ENCODE measurements at places on chromosomes 12 and 14.
A peak's percentile ranks its signal among the peaks of the same experiment; 100 is the strongest.

DNA sequence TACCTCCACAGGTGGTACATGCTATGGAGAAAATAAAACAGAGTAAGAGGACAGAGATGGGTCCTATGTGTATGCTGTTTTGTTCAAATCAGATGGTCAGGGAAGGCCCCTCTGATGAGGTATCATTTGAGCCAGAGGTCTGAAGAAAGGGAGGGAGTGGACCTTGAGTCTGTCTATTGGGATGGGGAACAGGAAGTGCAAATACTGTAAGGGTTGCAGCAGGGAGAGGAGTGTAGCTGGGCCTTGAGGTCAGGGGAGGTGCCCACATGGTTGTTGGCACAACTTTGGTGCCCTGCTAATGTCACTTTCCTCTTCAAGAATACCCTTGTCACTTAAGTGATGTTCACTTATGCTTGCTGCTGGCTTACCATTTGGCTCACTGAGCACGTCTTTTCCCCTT lies 83.3 kb downstream of the PRKCH start:
- no peak for DNase-seq

DNA sequence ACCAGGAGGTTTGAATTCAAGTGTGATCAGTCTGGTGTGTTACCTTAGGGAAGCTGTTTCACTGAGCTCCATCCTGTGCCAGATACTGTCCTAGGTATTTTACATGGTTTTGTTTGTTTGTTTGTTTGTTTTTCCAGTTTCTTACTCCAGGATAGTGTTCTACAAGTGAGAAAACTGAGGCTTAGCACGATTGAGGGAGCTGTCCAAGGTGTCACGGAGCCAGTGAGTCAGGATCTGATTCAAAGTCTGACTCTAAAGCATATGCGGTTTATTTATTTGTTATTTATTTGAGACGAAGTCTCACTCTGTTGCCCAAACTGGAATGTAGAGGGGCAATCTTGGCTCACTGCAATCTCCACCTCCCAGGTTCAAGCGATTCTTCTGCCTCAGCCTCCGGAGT lies 79.7 kb upstream of the GNG2 start:
- DNase-seq, result peak; percentile 18

DNA sequence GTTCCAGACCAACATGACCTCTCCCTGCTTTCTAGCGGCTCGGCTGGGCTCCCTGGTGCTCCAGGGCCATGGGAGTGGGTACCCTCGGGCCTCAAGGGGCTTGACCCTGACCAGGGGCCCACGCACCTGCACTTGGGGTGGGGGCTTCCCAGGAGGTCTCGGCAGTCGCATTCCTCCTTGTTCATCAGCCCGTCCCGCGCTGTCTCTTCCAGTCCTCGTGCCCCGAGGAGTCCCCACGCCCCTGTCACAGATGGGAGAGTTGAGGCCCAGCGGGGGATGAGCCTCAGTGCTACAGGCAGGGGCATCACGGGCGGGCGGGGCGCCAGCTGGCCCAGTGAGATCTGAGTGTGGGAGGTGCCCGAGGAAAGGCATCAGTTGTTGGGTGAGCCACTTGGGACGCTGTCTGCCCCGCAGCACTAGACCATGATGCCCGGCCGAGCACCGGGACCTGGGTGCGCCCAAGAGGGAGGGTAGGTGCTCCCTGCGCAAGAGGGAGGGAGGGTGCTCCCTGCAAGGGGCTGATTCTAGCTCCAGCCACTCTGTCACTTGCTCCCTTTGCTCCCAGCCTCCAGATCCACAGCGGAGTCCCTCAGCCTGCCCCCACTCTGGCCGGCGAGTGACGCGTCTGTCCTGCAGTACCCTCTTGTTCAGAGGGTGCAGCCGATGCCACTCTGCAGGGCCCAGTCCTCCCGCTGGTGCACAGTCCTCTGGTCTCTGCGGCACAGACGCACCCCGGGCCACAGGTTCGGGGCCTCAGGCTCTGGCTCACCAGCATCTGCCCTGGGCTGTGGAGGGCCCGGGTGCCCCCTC lies 23.8 kb downstream of the MMP17 start:
- DNase-seq, result no peak

GRCh38 chr12:6996040-6996441 lies 22.2 kb downstream of the LPCAT3 start:
- no peak for DNase-seq

DNA sequence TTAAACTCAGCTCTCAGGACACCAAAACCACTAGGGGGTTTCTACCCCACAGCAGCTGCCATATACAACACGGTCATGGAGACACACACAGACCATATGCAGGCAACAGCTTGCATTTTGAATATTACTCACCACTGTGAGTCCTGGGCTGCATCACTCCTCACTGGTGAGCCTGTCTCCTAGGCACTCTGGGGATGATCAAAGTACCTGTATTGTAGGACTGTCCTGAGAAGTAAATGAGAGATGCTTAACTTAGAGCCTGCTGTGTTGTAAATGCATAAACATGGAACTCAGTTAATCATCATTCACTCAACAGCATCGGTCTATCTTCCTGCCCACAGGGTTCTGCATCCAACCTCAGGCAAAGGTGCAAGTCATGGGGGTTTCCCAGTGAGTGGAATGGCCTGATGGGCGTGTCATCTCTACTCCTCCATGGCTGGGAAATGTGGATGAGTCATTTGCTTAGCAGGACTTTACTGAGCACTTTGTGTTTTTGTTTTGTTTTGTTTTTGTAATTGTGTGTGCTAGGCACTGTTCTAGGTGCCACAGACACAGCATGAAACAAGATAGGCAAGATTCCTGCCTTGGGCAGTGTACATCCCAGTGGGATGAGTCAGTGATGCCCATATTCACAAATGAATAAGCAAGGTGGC lies 1141.2 kb upstream of the TMEM132C start:
- DNase-seq, result no peak

- DNase-seq, result no peak
Observed at GRCh38 chr12:130195776-130196175, 33.5 kb downstream of the FZD10 start.

- DNase-seq, result no peak
Observed at GRCh38 chr12:52651726-52652261, at the start of gene KRT2. Gene KRT2, minus strand, starts transcription at chr12:52652211. Its CDS starts 69 bp downstream, at chr12:52652142.

GRCh38 chr12:52493172-52493571 lies at the start of gene KRT6A:
Gene KRT6A, minus strand, starts transcription at chr12:52493257. Its CDS starts 69 bp downstream, at chr12:52493188.
- no peak for DNase-seq

GRCh38 chr12:67096533-67097318 lies 172.4 kb upstream of the CAND1 start:
- no peak for DNase-seq

GRCh38 chr14:59961518-59962062 lies 41.6 kb downstream of the LRRC9 start:
- DNase-seq, result no peak

GRCh38 chr12:2581293-2582045 lies 213.3 kb upstream of the FKBP4 start:
- no peak for DNase-seq

DNA sequence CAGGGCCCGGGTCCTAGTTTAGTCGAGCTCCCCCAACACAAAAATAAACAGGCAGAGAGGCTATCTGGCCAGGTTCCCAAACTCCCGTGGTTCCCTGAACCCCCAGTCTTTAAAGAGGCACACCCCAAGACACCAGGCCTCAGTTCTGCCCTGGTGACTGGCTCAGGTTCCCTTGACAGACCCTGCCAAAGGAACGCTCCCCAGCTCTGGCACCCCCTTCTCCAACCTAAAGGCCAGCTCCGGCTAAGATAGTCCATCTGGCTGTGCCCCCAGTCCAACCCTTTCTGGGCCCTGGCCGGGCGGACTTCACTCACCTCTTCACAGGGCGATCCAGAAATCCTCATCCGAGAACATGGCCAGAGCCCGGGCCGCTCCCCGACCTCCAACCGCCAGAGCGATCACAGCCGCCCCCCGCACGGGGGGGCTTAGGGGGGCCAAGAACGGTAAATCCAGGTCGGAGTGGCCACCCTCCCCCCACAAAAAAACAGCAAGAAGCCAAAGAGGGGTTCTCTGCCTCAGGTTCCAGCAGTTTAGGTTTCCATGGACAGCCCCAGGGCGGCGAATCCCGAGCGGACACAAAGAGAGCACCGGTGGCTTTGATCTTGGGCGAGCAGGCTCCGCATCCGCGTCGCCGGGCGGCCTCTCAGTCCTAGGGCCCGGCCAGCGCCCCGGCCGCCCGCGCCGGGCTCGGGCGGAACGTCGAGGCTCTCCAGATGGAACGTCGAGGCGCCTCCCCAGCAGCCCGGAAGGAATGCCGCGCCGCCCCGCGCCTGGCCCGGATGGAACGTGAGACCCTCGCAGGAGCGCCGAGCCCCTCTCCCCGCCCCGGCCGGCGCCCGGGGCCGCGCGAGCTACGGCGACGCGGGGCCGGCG lies 1.1 kb downstream of the KMT2D start:
- no peak for DNase-seq

GRCh38 chr14:69424149-69424923 lies 25.8 kb downstream of the SLC39A9 start:
- no peak for DNase-seq

- DNase-seq, result peak; percentile 47
Observed at GRCh38 chr14:51395361-51395849, 155.4 kb downstream of the TMX1 start.

DNA sequence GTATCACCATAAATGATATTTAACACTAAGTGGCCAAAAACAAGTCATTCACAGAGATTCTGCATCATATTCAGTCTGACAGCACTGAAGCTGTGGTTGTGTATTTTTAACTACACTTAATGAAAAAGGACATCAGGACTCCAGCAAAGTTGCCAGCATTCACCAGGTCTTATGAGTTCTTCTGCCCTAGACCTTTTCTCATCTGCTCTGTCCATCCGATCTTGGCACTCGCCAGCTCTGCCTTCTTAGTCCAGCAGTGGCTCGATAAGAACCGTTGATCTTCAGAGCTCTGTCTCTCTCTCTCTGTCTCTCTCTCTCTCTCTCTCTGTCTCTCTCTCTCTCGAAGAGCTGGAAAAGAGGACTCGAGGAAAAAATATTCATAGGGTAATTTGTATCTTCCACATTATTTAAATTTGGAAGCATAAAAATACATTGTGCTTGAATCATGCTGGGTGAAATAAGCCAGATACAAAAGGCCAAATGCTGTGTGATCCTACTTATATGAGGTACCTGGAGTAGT lies 232.2 kb downstream of the FBXL14 start:
- no peak for DNase-seq

DNA sequence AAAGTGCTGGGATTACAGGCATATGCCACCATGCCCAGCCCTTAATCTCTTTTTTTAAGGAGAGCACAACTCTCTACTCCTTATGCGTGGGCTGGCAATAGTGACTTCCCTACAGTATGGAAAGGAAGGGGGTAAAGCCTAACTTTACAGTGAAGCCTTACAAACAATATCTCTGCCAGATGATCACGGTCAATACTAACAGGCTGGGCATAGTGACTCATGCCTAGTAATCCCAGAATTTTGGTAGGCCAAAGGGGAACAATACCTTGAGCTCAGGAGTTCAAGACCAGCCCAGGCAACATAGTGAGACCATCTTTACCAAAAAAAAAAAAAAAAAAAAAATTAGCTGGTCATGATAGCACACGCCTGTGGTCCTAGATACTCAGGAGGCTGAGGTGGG lies 5.6 kb downstream of the PYM1 start:
- DNase-seq, result no peak

DNA sequence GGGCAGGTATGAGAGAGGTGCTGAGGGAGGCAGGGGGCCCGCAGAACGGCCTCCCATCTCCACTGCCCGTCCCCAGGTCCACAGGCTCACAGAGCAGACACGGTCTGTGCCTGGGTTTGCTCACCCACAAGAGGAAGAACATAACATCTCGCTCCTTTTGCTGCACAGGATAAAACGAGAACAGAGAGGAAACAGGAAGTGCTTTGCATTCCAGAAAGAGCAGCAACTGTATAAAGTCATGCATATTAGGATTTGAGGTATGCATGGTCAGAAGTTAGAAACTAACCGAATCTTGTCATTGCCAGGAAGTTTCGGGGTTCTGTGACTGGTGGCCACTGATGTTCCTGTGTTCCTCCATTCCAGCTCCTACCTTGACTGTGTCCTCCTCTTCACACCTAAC lies 25.0 kb downstream of the NTF3 start:
- DNase-seq, result no peak

DNA sequence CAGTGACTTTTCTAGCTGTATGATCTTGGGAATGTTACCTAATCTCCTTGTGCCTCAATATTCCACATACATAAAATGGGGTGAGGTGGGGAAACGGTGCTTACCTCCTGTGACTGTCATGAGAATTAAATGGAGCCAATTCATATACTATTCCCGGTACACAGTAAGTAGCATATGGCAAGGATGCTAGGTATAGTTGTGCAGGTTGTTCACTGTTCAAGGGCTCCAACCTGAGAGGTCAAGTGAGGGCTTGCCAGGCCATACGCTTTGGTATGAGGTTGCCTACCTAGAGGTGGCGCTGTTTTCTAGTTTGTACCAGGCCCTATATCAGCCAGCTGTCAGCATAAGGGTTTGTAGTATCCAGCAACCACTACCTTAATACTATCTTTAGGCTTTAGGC lies 3.6 kb upstream of the BATF start:
- DNase-seq, result no peak

DNA sequence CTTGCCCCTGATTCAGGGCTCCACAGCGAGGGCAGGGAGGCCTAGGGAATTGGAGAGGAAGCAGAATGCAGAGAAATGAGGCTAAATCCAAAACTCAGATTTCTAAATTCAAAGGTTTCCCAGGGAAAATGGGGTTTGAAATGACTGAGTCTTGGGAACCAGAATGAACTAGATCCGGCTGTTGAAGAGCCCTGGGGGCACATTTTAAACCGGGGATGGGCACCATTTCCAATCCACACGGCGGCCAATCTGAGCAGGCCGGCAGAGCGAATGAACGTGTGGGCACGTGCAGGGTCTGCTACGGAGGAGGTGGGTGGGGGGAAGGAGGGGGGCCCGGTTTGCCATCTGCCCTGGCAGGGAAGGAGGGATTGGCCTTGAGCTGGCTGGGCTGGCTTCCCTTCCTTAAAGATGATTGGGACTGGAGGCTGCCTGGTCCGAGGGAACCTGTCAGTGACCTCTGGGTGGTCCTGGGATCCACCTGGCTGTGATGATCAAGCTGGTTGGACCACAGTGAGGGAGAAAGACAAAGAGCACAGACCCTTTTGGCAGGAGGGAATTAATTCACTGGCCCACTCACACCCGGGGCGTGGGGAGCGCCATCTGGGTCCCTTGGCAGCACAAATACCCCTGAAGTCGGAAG lies 161.0 kb downstream of the RBM19 start:
- DNase-seq, result no peak

GRCh38 chr14:103317251-103317650 lies 16.8 kb upstream of the EIF5 start:
- no peak for DNase-seq

- DNase-seq, result peak; percentile 70
Observed at GRCh38 chr14:71355324-71356201, 448.3 kb downstream of the PCNX1 start.

GRCh38 chr12:52656616-52657015 lies 4.6 kb upstream of the KRT2 start:
- no peak for DNase-seq

DNA sequence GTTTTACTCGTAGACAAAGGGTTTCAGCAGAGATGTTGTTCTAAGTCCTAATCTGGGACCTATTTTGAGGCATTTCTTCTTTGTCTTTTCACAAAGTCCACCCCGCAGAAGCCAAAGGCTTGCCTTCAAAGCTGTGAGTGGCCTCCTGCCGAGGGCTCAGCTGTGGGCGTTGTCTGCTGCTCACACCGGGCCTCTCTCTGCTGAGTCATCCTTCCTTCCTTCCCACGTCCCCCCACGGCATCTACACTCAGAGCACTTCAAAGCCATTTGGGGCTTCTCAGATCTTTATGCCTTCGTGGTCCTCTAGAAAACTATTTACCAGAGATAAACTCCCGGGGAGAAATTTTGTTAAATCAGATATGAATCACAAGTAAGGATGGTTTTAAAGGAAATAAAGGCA lies 115.9 kb upstream of the TMPO start:
- DNase-seq, result no peak

- no peak for DNase-seq
Observed at GRCh38 chr14:53696217-53696965, 260.2 kb downstream of the BMP4 start.

- no peak for DNase-seq
Observed at GRCh38 chr14:65934070-65934435, 521.5 kb downstream of the FUT8 start.
